ENCODE measurements at places on chromosomes 4 and X.

- DNase-seq, result no peak
Measured at GRCh38 chr4:85919200-85919887, 440.5 kb downstream of the MAPK10 start.

- DNase-seq, result no peak
Measured at GRCh38 chr4:54085284-54085683, 14.7 kb upstream of the GSX2 start.

DNA sequence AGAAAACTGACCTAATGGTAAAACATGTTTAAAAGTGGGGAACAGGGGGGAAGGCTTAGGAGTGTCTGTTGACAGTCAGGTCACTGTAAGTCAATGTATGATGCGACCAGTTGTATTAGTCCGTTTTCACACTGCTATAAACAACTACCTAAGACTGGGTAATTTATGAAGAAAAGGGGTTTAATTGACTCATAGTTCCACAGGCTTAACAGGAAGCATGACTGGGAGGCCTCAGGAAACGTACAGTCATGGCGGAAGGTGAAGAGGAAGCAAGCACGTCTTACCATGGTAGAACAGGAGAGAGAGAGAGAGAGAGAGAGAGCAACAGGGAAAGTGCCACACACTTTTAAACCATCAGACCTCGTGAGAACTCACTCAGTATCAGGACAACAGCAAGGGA is 13.0 kb upstream of the PLAC1 start:
- DNase-seq, result no peak

DNA sequence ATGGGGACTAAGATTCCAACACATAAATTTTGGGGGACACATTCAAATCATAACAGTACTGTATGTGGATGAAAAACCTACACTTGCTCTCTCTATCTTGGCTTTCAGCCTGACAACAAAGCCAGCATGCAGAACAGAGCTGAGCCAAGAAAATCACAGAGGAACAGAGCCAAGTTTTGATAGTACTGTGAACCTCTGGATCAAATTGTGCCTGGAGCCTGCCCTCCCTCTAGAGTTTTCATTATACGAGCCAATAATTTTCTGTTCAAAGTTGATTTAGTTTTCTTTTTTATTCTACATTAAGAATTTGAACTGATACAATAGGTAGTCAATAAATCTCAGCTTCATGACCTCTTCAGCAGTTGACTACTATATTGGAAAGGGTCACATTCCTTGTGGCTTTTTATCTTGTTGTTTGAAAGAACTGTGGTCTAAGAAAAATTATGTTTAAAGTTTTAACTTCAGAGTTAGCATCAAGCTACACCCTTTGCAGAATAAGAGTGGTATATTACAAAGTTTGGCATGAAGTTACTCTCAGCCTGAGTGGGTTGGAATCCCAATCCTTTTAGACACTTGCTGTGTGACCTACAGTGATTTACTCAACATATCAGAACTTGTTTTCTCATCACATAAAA is 31.1 kb downstream of the GRID2 start:
- no peak for DNase-seq

DNA sequence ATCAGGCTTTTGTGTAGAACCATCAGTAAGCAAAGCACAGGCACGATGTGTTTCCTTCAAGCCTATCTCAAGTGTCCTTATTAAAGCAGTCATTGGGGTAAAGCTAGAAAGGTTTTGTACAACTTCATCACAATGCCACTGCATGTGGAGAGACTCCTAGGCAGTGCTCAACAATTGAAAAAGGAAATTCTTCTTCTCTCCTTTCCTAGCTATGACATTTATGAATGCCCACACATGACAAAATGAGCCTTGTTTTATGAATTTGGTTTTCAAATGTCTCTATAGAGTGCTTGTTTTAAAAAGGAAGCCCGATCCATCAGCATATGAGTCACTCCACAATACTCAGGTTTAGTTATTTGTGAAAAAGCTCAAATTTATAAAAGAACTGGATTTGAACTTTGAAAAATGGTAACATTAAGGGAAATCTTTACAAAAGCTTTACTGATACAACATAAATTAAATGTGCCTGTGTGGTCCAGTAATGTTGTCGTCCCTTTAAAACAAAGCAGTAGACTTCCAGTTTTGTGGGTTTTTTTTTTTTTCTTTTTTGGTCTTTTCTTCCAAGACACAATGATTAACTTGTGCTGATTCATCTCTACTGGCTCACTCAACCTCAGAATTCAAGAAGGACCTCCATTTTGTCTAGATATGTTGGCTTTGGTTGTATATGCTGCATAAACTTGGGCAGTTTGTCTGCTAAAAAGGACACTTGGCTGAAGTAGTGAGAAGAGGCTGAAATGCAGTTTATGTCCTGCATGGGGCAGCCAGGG is 273.8 kb downstream of the GASK1B start:
- DNase-seq, result no peak

- no peak for DNase-seq
Measured at GRCh38 chr4:145815027-145815612, 123.5 kb downstream of the ZNF827 start.

- no peak for DNase-seq
Measured at GRCh38 chr4:67746797-67747495, 7.2 kb downstream of the GNRHR start.

- no peak for DNase-seq
Measured at GRCh38 chrX:13427441-13428052, 107.7 kb upstream of the ATXN3L start.

- DNase-seq, result no peak
Measured at GRCh38 chr4:26544421-26544820, 39.5 kb upstream of the TBC1D19 start.

DNA sequence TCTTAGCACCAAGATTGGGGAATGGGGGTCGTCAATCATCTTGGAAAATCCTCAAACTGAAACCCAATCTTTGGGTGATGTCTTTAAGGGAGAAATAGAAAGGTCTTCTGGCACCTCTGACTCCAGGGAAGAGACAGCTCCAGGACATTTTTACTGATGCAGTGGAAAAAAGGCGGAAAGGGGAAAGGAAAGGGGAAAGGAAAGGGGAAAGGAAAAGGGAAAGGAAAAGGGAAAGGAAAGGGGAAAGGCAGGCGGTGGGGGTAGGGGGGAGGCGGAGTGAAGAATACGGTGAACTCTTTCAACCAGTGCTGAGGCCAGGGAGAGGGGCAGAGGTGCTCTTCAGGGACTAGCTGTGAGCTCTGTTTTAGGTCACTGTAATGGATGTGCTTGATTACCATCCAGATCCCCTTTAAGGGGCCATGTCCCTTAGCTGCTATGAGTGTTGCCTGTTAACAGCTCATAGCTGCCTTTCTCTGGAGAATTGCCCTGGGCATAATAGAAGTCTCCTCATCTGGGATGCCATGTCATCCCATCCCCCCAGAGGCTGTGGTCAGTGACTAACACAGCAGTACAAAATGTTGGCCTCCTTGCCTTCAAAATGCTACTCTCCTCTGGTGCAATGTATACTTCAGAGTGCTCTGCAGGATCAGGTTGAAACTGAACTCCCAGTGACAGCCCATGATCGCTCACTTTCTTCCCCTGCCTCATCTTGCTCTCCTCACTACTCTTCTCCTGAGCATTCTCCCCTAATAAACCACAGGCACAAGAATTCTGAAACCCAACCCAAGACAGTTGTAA is 92.4 kb upstream of the AP1S2 start:
- DNase-seq, result no peak

DNA sequence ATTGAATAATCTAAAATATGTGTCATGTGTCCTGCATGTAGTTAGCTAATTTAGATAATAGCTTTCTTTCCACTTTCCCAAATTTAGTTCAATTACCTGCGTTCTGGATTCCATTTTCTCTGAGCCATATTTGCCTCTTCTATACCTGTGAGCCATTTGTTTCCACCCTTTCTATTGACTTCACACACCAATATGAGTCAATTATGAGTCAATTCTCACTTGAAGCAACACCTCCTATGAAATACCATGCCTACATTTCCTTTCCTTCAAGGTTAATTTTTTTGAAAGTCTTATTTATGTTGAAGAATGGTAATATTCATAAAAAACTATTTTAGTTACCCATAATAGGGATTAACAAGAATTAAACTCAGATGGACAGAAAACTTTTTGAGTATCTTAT is 25.8 kb downstream of the NPY2R start:
- no peak for DNase-seq

- DNase-seq, result no peak
Measured at GRCh38 chr4:168478868-168479267, 1.4 kb downstream of the DDX60L start.

- no peak for DNase-seq
Measured at GRCh38 chr4:1285790-1286553, 3.7 kb upstream of the MAEA start.

DNA sequence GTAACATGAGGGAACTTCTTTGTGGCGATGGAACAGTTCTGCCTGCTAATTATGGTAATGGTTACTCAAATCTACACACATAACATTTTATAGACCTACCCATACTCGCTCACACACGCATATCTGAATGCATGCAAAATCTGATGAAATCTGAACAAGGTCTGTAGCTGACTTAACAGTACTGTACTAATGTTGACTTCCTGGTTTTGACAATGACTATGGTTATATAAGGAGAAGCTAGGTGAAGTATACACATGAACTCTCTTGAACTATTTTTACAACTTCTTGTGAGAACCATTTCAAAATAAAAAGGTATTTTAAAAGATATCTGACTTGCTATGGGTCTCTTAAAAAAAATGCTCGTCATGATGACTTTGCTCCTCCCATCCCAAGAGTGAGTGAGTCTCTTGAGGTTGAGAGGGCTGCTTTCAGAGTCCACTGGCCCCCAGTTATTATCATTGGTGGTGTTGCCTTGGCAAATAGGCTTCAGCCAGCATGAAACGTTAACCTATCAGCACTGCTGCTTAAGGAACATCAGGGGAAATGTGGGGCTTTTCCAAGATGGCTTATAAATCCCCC is 99.8 kb downstream of the MTMR1 start:
- DNase-seq, result no peak

GRCh38 chrX:18890724-18891547 is 93.0 kb downstream of the PHKA2 start:
- DNase-seq, result no peak

GRCh38 chr4:125750828-125751466 is 436.2 kb downstream of the FAT4 start:
- no peak for DNase-seq

DNA sequence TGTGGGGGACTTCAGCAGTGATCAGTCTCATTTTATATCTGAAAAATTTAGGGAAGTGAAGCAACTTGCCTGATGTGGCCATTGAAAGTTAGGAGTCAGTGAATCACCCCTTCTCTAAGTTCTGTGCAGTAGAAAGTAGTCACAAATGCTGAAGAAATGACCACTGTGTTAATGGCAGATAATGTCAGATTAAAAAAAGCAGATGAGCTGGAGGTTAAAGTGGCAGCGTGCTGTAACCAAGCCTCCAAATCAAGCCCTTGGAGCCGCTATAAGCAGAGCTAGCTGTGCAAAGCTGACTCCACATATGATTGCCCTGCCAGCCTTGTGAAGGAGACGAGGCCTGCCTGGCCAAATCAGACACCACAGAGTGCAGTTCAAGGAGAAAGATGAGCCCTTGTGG is 39.2 kb upstream of the PDE5A start:
- DNase-seq, result no peak

GRCh38 chrX:148672517-148672916 is 172.1 kb downstream of the AFF2 start:
- no peak for DNase-seq

GRCh38 chrX:136779346-136779781 is 1.4 kb downstream of the ARHGEF6 start:
- DNase-seq, result no peak

DNA sequence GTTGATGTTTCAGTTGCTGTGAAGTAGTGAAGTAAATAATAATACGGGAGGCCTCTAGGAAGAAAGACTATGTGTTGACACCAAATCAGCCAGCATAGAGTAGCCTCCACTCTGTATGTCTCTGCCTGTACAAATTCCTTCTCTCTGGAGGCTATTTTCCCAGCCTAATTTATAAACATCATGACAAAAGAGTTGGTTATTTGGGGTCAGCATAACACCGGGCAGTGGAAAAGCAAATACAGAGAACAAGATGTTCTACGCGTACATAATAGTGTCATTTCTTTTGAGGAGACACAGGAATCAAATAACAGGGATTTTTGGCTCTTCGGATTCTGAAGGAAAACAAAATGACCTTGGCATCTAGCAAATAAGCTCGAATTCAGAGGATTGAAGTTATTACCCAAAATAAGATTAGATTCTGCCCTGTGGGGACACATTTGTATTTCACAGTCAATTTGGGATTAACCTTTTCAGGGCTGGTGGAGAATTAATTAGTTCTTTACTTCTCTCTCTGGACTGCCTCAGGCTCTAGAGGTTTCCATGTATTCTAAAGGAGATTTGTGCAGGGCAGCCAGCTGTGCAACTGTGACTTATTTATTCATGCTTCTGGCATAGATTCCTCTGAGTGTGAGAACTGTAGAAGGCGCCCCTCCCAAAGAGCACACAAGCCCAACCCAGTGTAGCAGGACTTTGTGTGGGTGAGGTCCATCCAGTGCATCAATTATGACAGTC is 14.1 kb upstream of the SYTL4 start:
- no peak for DNase-seq

- no peak for DNase-seq
Measured at GRCh38 chrX:252244-252956, 28.8 kb upstream of the PLCXD1 start.

GRCh38 chr4:133498149-133498548 is 349.1 kb downstream of the PCDH10 start:
- DNase-seq, result no peak

DNA sequence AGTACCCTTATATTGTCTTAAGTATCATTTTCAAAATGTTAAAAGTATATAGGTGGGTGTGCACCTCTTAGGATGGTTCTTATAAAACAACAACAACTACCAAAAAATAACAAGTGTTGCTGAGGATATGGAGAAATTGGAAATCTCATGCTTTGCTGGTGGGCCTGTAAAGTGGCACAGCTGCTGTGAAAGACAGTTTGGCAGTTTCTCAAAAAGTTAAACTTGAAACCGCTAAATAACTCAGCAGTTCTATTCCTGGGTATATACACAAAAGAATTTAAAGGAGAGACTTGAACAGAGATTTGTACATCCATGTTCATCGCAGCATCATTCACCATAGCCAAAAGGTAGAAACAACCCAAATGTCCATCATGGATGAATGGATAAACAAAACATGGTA is 65.5 kb downstream of the HAND2 start:
- DNase-seq, result no peak

DNA sequence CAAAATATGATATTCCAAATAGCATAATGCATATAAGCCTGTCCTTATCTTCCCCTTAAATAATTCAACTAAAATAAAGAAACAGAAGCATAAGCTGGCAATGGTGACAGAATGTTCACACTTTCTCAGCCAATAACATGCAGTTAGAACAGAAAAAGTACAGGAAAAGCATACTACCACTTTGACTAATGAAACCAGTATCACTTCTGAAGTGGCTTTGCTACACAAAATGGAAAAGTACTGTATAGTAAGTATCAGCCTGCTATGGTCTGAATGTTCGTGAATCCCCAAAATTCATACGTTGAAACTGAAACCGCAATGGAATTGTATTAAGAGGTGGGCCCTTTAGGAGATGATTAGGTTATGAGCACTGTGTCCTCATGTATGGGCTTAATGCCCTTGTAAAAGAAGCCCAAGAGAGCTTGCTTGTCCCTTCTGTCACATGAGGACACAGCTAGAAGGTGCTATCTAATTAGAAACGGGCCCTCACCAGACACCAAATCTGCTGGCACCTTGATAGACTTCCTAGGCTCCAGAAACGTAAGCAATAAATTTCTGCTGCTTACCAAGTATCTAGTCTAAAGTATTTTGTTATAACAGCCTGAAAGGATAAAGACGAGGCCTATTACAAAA is 102.6 kb downstream of the PRDM5 start:
- DNase-seq, result no peak
